Upper lobe of right lung (tissue), 1 donor: ENCODE measurements at places on chromosomes 2 and 18. TPM values are rescaled to one million over a fixed set of nuclear protein-coding genes. Genes with fewer than 3 reads are reported as not detected.

ANKRD62 gene
- 0.12 TPM for total RNA-seq

SERPINB4 gene
- not detected for total RNA-seq

DNA sequence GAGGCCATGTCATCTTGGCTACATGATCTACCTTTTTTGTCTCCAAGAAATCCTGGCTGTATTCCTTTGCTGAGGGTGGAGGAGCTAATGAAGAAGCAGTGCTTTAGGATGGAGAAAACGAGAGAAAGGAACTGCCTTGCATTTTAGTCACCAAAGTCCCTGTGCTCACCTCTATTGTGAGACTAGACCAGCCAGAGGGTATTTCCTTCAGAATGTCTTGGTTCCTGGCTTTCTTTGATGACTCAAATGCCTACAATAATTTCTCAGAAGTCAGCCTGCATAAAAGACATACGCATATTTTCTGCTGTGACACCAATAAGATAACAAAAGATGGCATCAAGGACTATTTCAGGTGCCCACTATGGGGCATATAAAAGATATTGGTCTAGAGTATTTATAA lies 10.8 kb downstream of the SF3B6 start:
- no peak for DNase-seq
- H3K36me3 ChIP-seq, result peaks cover 36% of the 10 kb centered on the region
- no peak overlapping the region for H3K4me3 ChIP-seq
- no peak overlapping the region for H3K27ac ChIP-seq

GRCh38 chr2:193885419-193885818 lies 1690.7 kb upstream of the TMEFF2 start:
- H3K27me3 ChIP-seq, result no peaks in the 10 kb centered on the region
- H3K4me3 ChIP-seq, result no peak overlapping the region
- no peak overlapping the region for H3K27ac ChIP-seq
- H3K4me1 ChIP-seq, result no peaks in the 10 kb centered on the region
- H3K36me3 ChIP-seq, result no peaks in the 10 kb centered on the region

DNA sequence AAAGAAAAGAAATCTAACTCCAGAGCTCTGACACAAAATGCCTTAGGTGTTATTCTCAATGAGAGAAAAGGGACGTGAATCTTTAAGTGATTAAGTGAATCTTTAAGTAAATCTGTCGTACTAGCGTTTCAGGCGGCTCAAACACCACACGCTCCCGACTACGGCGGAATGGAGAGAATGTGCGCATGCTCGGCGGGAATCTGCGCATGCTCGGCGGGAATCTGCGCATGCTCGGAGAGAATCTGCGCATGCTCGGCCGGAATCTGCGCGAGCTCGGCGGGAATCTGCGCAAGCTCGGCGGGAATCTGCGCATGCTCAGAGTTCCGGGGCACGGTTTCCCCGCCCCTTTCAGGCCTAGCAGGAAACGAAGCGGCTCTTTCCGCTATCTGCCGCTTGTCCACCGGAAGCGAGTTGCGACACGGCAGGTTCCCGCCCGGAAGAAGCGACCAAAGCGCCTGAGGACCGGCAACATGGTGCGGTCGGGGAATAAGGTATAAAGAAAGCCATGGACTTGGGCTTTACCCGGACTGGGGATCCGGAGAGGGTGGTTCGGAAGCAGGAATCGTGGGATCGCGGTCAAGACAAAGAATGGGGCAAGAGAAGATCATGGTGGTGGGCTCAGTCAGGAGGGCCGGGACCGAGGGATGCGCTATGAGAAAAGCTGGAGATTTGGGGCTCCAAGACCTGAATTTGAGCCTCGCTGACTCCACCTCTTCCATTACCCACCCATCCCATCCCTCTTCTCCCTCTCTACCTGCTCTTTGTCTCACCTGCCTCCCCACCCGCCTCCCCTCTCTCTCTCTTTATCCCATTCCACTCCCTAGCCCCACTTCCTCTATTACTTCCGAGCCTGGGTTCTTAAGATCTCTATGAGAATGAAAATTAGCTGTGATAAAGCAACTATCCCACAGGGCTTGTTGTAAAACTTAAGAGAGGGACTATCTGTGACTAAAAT lies at the start of gene XRCC5:
XRCC5 (plus strand) TSS at position 382 of the 955 bp plus-strand sequence; CDS start at position 471, 89 bp downstream.
- peak within 1 kb of the TSS; percentile 97 for H3K27ac ChIP-seq
- no peaks in the 10 kb centered on the region for H3K27me3 ChIP-seq
- H3K4me1 ChIP-seq, result peaks cover 26% of the 10 kb centered on the region
- peaks cover 35% of the 10 kb centered on the region for H3K36me3 ChIP-seq

DNA sequence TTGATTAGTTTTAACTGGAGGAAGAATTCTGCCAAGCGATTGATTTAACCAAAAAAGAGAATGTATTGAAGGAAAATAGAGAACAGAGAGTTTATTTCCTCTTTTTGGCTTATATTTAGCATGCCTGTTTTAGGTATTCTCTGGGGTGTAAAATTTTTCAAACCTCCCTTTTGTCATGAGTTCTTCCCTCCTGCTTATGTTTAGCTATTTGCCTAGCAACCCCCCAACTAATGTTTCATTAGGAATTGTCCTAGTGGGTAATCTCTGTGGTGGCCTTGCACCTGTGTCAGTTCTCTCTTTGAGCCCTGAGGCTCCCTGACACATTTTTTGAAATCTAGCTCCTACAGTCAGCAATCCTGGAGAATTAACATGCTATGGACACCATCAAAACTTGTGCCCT lies 12.5 kb upstream of the REG1B start:
- no peaks in the 10 kb centered on the region for H3K36me3 ChIP-seq
- no peak overlapping the region for H3K4me3 ChIP-seq

DNA sequence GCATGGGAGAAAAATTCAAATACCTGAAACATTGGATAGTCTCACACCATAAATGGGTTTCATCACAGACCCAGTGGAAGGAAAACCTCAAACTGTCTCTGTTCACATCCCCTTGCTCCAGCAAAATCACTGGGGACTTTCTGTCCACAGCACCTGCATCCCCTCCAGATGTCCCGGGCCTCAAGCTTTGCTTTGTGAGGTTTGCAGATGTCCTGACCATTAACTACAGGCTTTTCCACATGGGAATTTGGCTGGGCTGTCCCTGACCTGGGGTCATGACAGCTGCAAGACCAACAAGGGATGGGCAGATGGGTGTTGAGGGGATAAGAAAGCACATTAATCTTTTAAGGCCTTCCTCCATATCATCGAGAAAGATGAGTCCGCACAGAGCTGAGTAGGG lies 427.9 kb downstream of the TXNL1 start:
- H3K36me3 ChIP-seq, result no peaks in the 10 kb centered on the region
- no peak overlapping the region for H3K4me3 ChIP-seq
- no peak overlapping the region for H3K27ac ChIP-seq
- no peaks in the 10 kb centered on the region for H3K27me3 ChIP-seq
- DNase-seq, result no peak

DNA sequence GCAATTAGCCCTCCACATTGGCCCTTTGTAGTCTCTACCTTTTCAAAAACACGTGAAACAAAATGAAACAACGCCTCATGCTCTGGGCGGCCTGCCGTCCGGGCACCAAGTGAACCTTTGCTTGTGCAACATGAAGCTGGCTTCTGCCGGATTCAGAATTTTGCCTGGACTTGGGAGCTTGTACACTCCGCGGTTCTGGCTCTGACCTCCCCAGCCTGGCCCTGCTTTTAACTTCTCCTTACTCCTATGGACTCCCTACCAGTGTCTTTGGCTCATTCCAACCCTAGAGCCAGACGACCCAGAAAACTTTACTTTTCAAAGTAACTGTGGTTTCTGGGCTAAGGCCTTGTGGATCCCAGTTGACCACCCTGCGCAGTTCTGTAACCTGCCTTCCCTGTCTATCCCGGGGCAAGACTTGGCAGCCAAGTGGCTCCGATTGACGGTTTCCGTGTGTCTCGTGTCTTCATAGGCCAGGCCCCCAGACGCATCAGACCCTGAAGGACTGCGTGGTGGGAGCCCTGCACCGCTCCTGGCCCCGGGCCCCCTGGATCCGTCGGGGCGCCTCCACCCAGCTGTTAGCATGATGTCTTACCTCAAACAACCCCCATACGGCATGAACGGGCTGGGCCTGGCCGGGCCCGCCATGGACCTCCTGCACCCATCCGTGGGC lies 1.9 kb downstream of the OTX1 start:
- no peak for DNase-seq
- H3K36me3 ChIP-seq, result no peaks in the 10 kb centered on the region
- H3K4me3 ChIP-seq, result no peak overlapping the region
- peaks cover 67% of the 10 kb centered on the region for H3K4me1 ChIP-seq

GAREM1 gene
- total RNA-seq, result 11.5 TPM

DNA sequence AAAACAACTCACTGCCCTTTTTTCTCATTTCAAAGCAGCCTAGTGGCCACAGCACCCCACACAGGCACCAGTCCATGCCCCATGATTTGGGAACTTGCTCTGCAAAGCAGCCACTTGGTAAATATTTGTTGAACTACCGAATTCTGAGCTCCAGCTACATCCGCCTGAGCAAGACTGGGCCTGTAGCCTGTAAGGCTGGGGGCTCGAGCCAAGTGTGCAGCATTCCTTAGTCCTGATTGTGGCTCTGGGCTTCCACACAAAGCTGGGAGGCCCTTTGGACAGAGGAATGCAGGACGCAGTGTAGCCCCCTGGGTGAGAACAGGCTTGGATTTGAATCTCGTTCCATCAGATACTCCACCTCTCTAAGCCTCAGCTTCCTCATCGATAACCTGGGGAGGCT lies 88.4 kb downstream of the ACTR2 start:
- no peaks in the 10 kb centered on the region for H3K4me1 ChIP-seq
- no peaks in the 10 kb centered on the region for H3K27me3 ChIP-seq
- H3K36me3 ChIP-seq, result peaks cover 47% of the 10 kb centered on the region
- H3K27ac ChIP-seq, result peak overlapping the region; percentile 20
- H3K4me3 ChIP-seq, result no peak overlapping the region

GRCh38 chr2:158213773-158214172 lies 112.1 kb downstream of the UPP2 start:
- H3K27me3 ChIP-seq, result no peaks in the 10 kb centered on the region
- no peaks in the 10 kb centered on the region for H3K36me3 ChIP-seq
- no peak overlapping the region for H3K4me3 ChIP-seq
- DNase-seq, result no peak
- H3K4me1 ChIP-seq, result no peaks in the 10 kb centered on the region

- H3K27ac ChIP-seq, result no peak overlapping the region
- H3K4me1 ChIP-seq, result no peaks in the 10 kb centered on the region
- no peaks in the 10 kb centered on the region for H3K27me3 ChIP-seq
- no peak for DNase-seq
Measured at GRCh38 chr18:60024857-60025256, 125.1 kb downstream of the PMAIP1 start.

DNA sequence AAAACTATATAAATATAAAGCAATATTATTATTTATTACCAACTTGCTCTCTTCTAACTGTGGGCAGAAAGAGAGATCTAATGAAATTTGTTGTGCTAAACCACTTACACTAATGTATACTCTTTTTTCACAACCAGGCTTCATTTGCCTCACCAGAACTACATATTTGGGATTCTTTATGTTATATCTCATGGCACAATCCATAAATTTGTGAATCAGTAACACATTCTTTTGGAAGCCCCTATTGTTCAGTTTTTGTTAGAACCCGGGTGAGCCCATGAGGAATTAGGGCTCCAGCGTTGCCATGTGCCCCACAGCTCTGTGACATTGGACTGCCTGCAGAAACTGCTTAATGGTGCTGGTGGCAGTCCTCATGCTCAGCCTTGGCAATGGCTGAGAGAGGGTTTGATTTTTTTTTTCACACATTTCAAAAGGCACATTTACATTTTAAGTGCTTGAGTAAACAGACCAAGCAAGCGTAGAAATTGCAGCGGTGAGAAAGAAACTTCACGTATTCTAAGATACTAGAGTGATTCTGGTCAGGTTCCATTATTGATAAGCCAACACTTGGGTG lies 15.3 kb downstream of the VIT start:
- DNase-seq, result no peak
- no peaks in the 10 kb centered on the region for H3K27me3 ChIP-seq
- no peak overlapping the region for H3K27ac ChIP-seq
- no peak overlapping the region for H3K4me3 ChIP-seq

- no peak overlapping the region for H3K4me3 ChIP-seq
- H3K36me3 ChIP-seq, result no peaks in the 10 kb centered on the region
- no peak overlapping the region for H3K27ac ChIP-seq
- H3K4me1 ChIP-seq, result peaks cover 11% of the 10 kb centered on the region
- no peaks in the 10 kb centered on the region for H3K27me3 ChIP-seq
- no peak for DNase-seq
Measured at GRCh38 chr2:12202313-12203075, 456.1 kb downstream of the LPIN1 start.

GRCh38 chr18:2340335-2340734 lies 231.0 kb downstream of the METTL4 start:
- no peak overlapping the region for H3K27ac ChIP-seq
- no peaks in the 10 kb centered on the region for H3K27me3 ChIP-seq
- no peaks in the 10 kb centered on the region for H3K4me1 ChIP-seq
- no peak overlapping the region for H3K4me3 ChIP-seq

- peaks cover 25% of the 10 kb centered on the region for H3K36me3 ChIP-seq
- H3K27me3 ChIP-seq, result no peaks in the 10 kb centered on the region
- H3K4me1 ChIP-seq, result peaks cover 5% of the 10 kb centered on the region
Measured at GRCh38 chr18:58325494-58325893, 281.5 kb downstream of the NEDD4L start.
